ENCODE measurements at places on chromosomes 4 and X.

DNA sequence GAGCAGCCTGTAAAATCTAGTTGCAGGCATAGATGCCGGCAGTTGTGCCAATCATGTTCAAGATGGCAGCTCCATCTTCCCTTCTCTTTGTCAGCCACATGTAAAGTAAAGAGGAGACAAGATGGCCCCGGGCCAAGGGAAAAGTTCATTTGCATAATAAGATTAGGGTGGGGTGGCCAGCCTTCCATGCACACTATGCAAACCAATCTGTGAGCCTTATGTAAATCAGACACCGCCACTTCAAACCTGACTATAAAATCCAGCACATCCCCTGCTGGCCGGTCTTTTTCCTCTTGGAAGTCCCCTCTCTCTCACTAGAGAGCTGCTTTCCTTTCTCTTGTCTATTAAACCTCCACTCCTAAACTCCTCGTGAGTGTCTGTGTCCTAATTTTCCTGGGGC is 78.9 kb upstream of the CBR4 start:
- DNase-seq: no peak

GRCh38 chrX:12494400-12495138 is 296.6 kb upstream of the PRPS2 start:
- no peak for DNase-seq

- DNase-seq: no peak
Observed at GRCh38 chr4:152936446-152937335, 568 bp downstream of the FHDC1 start.

DNA sequence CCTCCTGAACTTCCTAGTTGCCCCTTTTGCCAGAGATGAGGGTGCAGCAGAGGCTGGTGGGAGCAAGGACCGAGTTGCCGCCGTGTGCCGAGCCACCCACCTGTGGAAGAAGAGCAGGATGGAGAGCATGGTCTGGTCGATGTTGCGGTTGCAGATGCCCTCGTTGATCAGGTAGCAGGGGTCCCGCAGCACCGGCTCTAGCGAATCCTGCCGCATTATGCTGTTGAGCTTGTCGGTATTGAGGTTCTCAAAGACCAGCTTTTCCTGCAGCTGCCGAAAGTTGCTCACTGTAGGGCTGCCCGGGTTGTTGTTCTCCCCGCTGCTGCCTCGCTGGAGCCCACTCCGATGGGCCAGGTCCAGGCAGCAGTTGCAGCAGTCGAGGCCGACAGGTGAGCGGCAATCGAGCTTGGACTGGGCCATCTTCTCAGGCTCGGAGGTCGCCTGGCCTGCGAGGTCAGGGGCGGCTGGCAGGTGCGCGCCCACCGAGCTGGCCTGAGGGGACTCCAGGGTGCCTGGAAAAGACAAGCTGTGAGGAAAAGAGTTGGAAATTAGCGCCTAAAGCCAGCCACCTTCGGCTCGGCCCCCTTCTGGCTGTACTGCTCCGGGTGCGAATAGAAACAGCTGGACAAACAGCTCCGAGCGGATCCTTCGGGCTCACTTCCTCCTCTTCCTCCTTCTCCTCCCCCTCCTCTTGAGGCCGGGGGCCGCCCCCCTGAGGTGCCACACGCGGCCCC is 420 bp downstream of the TSC22D3 start:
- no peak for DNase-seq

DNA sequence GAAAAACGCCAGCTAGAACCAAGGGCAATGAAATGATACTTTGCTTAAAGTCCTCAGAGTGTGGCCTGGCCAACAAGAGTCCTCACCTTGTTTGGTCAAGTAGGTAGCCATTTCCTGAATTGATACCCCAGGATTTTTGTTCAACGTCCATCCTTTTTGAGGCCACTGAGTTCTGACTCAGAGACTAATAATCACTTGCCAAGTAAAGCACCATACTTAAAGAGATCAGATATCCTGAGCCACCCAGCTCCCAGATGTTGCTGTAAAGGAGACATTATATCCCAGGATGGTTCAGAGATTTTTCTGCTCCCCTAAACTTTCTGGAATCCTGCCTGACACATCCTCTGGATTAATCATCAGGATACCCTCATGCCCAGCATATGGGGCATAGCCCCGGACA is 190.9 kb downstream of the RAP1GDS1 start:
- DNase-seq: no peak

- DNase-seq: no peak
Observed at GRCh38 chr4:17695341-17695740, 80.9 kb downstream of the MED28 start.

- no peak for DNase-seq
Observed at GRCh38 chr4:40419231-40419912, 84.2 kb downstream of the CHRNA9 start.

- no peak for DNase-seq
Observed at GRCh38 chr4:55032788-55033187, 92.6 kb downstream of the KDR start.

DNA sequence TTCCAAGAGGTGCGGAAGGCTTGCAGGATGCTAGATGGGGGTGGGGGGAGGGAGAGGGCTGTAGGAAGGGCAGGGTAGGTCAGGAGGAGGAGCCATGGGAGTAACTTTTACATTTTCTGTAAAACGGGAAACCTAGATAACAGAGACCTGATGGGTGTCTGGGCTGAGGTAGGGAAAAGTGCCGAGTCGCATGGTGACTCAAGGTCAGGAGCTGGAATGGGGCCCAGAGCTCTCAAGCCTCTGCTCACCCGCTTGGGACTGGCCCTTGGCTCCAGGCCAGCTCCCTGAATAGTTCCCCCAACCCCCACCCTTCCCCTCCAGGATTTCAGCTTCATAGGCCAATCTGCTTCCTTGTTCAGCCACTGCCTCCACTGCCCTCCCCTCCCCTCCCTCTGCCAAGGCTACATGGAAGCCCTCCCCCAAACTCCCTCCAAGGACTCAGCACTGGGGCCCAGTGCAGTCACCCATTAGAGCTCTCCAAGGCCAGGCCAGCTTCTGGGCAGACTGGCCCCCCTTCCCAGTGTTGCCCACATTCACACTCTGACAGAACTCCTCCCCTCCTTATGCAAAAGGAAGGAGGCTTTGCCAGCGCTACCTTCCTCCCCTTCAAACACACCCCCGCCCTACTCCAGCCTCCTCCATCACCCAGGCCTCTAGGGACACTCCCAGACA is 43.6 kb downstream of the TSC22D3 start:
- DNase-seq: no peak

GRCh38 chr4:113293043-113293560 is 243.6 kb downstream of the ANK2 start:
- DNase-seq: no peak

DNA sequence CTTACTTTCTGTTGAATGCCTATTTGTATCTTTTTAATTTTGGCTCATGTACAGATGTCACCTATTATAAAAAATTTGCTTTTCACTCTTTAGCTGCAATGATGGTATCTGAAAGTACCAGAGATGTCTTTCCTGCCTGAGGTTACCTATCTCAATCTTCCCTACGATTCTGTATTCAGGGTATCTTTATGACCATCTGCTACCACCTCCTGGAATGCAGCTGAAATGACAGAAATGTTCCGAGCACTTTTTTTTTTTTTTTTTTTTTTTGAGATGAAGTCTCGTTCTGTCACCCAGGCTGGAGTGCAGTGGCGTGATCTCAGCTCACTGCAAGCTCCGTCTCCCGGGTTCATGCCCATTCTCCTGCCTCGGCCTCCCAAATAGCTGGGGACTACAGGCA is 136.4 kb downstream of the REPS2 start:
- DNase-seq: no peak

GRCh38 chrX:38452603-38453002 is 100.2 kb downstream of the OTC start:
- DNase-seq: no peak

- no peak for DNase-seq
Observed at GRCh38 chrX:12446342-12447075, 308.2 kb downstream of the FRMPD4 start.

GRCh38 chrX:16087076-16087475 is 36.3 kb upstream of the GRPR start:
- DNase-seq: no peak
